ENCODE measurements at places on chromosomes 11 and 22.

DNA sequence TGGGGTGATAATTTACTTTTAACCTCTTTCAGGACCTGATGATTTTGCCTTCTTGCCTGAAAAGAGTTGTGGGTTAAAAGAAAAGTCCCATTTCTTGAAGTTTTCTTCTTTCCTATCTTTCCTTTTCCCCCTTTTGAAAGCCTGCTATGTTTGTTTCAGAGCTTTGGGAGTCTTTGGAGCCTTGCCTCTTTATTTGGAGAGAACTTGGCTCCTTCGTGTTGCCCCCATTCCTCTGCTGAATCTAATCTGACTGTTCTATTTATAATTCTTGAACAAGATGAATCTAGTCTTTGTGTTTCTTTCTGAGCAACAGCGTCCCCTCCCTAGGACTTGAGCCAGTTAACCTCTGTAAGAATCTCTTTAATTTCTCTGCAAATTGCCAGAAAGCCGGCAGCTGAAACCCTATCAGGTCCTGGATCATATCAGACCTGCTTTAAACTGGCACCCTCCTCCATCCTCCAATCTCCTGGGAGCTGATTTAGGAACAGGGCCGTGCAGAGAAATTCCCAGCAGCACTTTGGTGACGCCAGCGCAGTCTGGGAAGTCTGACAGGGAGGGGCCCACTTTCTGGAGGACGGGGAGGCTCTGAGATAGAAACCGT, 289.1 kb upstream of the SORL1-AS1 start:
- no peak for DNase-seq

DNA sequence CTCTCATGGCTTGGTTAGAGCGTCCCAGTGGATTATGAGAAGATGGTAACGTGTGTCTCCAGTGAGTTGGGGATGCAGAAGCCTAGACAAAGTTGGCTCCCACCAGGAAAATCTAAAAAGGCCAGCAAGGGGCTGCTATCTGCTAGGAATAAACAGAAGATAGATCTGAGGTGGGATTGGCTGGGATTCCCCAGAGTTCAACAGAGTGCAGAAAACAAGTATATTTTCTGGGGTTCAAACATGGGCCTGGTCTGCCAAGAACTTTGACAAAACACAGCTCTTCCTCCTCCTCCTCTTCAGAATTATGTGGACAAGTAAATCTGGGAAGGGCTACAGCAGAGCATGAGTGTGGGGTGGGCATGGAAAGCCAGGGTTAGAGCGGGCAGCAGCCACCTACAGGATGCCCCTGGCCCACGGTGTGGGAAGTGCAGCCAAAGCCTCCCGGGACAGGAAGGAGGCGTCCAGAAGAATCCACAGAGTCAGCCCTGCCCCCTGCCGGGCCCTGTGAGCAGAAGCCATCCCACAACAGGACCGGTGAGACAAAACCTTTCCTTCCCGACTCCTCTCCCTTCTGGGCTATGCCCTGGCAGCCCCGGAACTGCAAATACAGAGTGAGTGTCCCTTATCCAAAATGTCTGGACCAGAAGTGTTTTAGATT, 67.1 kb downstream of the CD82 start:
- DNase-seq: no peak

GRCh38 chr11:21646351-21646750, 546.5 kb upstream of the ANO5 start:
- no peak for DNase-seq

GRCh38 chr11:45368697-45369096, 82.6 kb upstream of the SYT13 start:
- no peak for DNase-seq

GRCh38 chr11:35549787-35550186, 24.4 kb upstream of the PAMR1 start:
- DNase-seq: no peak

- DNase-seq: no peak
Measured at GRCh38 chr11:119828819-119829218, 99.8 kb upstream of the NECTIN1 start.

DNA sequence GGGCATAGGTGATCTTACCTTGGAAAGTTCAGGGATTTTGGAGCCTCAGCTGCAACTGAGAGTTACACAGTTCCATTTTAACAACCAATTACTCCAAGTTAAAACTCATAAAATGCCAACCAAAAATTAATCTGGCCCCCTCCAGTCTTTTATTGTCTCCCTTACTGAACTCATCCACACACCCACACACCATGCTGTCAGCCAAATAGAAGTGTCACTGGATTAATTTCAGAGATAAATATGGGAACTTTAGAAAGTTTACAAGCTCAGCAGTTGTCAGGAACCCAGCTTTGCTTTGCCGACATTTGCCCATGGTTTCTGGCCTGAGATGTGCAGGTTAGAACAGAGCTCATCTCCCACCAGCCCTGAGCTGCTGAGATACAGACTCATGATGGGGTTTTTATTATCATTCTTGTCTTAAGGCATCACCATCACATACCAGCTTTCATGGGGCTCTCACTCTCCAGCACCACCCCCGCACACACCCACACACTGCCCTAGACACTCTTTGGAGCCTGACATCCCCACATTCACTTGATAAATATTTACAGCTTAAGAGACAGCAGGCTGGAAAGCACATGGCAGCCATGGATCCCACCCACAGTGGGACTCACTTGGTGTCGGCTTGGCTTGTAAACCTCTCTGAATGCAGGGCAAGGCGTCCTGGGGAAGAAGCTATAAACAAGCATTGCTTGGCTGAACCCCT, 23.7 kb upstream of the CTR9 start:
- DNase-seq: no peak

- no peak for DNase-seq
Measured at GRCh38 chr22:20299746-20300136, 20.1 kb downstream of the DGCR6L start.

GRCh38 chr11:64695548-64695947, 27.4 kb downstream of the NRXN2 start:
- no peak for DNase-seq

DNA sequence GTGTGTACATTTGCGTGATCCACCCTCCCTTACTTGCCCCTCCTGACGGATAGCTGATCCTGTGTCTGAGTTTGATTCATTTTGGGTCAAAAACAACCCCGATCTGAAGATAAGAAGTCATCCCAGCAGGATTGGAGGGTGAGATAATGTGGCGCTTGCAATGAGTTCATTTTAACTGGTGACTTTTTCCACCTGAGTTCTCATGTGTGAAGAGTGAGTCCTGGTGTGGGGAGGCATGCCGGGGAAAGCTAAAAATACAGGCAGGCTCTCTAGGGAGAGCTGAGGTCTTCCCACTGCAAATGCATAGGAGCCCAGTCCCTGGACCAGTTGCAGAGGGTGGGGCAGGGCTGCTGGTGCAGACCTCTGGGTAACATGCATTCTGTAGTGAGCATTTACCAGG, 35.7 kb upstream of the ELF5 start:
- DNase-seq: no peak

GRCh38 chr11:72584939-72585597, 89.2 kb downstream of the PDE2A start:
- no peak for DNase-seq

DNA sequence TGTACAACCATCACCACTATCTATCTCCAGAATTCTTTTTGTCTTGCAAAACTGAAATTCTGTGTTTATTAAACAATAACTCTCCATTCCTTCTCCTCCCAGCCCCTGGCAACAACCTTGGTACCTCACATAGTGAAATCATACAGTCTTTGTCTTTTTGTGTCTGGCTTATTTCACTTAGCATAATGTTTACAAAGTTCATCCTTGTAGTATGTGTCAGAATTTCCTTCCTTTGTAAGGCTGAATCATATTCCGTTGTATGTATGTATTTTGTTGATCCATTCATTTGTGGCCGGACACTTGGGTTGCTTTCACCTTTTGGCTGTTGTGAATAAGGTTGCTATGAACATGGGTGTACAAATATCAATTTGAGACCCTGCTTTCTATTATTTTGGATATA, 243.7 kb upstream of the TBCEL start:
- DNase-seq: no peak

GRCh38 chr22:32717337-32718240, 83.9 kb upstream of the TIMP3 start:
- DNase-seq: no peak

DNA sequence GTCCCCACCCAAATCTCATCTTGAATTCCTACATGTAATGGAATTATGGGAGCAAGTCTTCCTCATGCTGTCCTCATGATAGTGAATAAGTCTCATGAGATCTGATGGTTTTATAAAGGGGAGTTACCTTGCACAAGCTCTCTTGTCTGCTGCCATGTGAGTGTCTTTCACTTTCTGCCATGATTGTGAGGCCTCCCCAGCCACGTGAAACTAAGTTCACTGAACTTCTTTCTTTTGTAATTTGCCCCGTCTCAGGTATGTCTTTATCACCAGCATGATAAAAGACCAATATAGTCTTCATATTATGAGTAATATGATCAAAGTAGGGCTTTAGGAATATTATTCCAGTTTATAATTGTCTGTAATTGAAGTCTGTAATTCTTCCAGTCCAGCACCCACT, 86.3 kb upstream of the ANO5 start:
- no peak for DNase-seq

GRCh38 chr11:4381901-4382300, 11.6 kb downstream of the TRIM21 start:
- DNase-seq: no peak

- DNase-seq: no peak
Measured at GRCh38 chr11:103637295-103637694, 399.1 kb upstream of the DDI1 start.

- DNase-seq: no peak
Measured at GRCh38 chr11:45092901-45093760, 53.3 kb upstream of the PRDM11 start.

GRCh38 chr11:28461846-28462245, 353.7 kb downstream of the METTL15 start:
- DNase-seq: no peak

DNA sequence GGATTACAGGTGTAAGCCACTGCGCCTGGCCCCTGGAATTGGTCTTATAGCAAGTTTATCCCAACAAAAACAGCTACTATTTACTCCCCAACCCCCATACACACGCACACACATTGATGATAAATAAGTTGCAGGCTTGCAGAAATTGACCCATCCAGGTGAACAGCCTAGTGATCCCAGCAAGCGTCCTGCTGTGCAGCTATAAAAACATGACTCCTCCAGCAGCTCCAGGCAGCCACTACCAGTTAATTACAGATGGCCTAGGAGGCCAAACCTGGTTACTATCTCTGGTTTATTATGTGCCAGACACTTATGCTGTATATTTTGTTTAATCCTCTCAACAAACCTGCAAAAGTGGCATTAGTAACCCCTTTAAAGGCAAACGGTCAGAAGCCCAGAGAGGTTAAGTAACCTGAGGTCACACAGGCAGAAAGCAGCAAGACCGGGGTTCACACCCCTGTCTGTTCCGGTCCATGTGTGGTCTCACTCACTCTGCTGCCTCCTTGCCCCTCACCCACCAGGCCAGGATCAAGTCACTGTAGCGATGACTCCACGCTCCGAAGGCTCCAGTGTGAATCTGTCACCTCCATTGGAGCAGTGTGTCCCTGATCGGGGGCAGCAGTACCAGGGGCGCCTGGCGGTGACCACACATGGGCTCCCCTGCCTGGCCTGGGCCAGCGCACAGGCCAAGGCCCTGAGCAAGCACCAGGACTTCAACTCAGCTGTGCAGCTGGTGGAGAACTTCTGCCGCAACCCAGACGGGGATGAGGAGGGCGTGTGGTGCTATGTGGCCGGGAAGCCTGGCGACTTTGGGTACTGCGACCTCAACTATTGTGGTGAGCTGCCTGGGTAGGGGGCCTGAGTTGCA, 6.6 kb downstream of the F2 start:
- no peak for DNase-seq

GRCh38 chr22:35140879-35141745, 75.2 kb downstream of the ISX start:
- DNase-seq: no peak

DNA sequence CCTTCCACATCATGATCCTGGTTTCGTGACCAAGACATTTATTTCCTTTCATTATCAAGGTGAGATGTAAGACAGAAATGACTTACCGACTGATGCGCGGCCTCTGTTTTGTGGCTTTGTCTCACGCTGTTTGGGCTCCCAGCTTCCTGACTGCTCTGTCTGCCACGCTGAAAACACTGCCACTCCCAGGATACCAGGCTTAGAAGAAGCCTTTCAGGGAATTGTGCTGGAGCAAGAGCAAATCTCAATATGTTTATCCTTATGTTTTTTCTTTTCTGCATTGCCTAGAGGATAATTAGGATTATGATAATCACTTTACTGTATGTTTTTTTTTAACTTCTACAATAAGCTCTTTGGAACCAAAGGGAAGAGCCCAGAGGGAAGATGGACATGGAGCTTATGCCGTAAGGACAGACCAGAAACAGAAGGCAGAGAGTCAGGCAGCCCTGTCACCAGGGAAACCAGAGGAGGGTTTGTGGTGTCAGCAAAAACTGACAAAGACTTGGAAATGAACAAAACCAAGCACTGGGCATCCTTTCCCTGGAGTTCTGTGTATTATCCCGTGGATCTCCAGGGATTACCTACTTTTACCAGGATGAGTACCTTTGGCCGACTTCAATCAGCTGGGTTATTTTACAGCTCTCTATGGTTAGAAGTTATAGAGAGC, 68.2 kb upstream of the ISX start:
- no peak for DNase-seq

GRCh38 chr11:76762867-76763572, 20.1 kb upstream of the TSKU start:
- DNase-seq: no peak

DNA sequence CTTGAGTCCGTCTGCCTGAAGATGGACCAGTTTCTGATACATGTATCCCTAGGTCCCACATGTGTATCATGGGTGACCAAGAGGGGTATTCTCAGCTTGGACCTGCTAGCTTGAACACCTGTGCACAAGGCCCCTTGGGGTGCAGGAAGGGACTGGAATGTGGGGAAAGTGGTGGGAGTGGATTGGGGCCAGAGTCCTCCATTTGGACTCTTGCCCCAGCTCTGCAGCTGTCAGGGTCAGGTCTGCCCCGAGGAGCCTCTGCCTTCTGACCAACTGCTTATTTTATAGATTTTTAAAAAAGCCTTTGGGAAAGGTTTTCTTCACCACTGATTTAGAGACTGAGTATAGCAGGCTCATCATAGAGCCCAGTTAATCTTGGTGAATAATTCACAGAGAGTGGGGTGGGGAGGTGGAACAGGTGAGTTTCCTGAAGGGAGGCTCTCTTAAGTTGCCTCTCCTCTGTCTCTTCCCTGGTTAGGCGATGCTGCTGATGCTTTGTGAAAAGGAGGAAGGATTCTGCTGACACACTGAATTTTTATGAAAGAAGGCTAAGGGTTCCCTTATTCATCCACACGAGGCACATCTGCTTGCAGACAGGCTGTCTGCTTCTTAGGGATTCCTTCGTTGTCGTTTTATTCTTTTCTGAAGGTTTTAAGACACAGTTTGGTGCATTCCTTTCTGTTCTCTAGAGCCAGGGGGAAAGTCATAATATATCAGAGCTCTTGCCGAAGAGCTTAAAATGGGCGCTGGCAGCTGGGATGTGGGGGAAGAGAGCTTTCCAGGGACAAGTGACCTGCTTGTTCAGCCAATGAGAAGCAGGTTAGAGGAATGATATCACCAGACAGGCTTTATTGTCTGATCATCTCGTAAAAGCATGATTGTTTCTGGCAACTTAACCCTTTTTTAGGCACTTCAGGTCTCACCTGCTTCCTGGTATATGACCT, 19.9 kb downstream of the TRIM44 start:
- DNase-seq: no peak

- DNase-seq: no peak
Measured at GRCh38 chr22:27270818-27271510, 530.6 kb downstream of the MN1 start.

- DNase-seq: no peak
Measured at GRCh38 chr22:24315367-24315966, 44.8 kb downstream of the SPECC1L start.

All from stimulated activated CD8-positive, alpha-beta memory T cell treated with anti-CD3 and anti-CD28 coated beads, Interleukin-7, amount 100 ng/mL, for 48 hours (primary cell).